Stimulated activated CD4-positive, alpha-beta T cell treated with anti-CD3 and anti-CD28 coated beads, Interleukin-15, amount 100 ng/mL, for 24 hours (primary cell): ENCODE measurements at places on chromosomes 4 and X.

DNA sequence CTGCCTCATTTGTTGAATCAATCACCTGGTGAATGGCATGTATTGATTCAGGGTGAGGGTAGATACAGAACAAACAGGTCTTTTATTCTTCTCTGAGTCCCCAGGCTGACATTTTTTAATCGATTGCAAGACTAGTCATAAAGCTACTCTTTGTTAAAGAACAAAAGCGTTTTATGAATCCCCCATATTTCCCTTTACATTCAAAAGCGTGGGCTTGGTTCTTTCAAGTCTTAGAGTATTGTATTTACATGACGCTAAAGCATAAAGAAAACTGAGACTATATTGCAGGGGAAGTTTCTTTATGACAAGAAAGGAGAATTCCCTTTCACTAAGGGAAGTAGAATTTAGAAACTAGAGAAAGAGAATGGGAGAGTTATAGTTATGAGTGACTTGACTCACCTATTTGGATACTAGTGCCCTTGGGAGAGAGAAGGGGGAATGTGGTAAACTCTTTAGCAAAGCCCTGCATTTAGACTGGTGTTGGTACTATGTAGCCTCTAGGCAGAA lies 69.3 kb upstream of the PDE5A start:
- DNase-seq = no peak

DNA sequence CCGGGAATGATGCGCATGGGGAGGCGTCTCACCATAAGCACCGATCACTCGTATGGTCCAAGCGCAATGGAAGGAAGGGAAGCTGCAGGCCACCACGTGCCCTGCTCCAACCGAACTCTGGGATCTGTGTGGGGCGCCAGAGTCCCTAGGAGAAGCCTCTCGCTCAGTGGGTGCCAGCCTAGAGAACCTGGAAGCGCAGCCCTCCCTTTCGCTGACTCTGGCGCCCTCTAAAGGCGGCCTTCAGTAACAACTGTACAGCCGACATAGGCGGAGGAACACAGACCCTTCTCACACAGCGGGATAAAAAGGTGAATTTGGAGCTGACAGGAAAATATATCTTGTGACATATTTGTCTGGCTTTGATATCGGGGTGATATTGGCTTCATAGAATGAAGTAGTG lies 76.0 kb downstream of the INTS6L start:
- DNase-seq = peak; percentile 65

DNA sequence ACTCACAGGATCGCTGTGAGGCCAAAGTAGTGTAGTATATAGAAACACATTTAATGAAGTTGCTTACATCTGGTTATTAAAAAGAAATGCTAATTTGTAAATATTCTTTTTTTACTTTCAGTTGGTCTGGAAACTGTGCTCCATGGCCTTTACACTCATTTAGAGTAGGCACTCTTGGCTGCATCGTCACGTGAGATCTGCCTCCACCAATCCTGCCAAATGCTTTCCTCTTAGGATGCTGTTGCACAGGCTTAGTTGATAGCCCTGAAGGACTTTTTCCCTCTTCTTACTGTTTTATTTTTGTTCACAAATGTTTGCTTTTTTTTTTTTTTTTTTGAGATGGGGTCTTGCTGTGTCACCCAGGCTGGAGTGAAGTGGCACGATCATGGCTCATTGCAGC lies 6.3 kb downstream of the CPE start:
- no peak for DNase-seq

DNA sequence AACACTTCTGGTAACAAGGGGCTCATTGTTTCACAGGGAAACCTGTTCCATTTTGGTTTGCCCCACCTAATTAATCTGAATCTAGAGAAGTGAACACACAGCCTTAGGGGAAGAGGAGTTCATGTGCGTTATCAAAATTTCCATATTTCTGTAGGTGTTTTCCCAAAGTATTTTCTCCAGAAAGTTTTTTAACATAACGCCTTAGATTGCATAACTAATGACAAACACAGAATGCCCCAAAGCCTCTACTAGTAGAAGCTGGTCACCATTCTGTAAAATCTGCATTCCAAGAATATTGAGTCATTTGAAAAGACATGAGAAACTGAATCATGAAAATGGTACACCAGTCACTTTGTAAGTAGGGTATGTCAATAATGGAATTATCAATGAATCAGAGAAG lies 41.1 kb downstream of the IL13RA2 start:
- no peak for DNase-seq

DNA sequence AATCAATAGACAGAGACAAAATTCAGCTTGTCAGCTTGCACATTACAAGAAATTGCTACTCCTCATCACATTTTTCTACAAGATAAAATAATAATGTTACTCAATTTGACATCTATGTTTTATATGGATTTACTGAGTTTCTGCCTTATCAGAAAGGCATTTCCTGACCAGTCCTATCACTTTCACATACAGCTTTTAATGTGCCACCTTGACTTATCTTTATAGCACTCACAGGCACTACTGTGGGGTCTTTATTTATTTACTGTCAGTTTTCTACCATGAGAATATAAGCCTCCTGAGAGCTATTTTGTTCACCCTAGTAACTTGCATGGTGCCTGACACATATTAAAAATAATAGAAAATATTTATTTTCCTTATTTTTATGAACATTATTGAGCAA lies 6.0 kb downstream of the NDST4 start:
- DNase-seq = no peak

- no peak for DNase-seq
These were observed 110.2 kb upstream of the C1GALT1C1 start for GRCh38 chrX:120740072-120740471.

DNA sequence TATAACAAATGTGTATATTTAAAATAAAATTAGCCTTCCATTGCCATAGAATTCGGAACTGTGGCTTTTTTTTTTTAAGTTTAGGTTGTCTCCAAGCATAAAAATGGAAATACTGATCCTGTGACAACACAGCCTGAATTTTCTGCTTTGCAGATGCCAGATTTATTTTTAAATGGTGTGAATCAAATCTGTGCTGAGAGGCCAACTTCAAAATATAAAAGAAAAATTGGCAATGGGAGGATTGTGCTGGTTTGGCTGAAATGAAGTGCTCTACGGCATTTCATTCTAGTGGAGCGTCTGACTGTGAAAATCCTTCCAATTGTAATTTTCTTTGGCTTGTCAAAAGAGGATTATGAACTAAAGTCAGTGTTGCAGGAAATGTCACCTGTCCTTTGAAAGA lies 580.3 kb upstream of the ZFP42 start:
- DNase-seq = no peak

GRCh38 chr4:38683276-38683675 lies 19.3 kb downstream of the KLF3 start:
- DNase-seq = no peak

DNA sequence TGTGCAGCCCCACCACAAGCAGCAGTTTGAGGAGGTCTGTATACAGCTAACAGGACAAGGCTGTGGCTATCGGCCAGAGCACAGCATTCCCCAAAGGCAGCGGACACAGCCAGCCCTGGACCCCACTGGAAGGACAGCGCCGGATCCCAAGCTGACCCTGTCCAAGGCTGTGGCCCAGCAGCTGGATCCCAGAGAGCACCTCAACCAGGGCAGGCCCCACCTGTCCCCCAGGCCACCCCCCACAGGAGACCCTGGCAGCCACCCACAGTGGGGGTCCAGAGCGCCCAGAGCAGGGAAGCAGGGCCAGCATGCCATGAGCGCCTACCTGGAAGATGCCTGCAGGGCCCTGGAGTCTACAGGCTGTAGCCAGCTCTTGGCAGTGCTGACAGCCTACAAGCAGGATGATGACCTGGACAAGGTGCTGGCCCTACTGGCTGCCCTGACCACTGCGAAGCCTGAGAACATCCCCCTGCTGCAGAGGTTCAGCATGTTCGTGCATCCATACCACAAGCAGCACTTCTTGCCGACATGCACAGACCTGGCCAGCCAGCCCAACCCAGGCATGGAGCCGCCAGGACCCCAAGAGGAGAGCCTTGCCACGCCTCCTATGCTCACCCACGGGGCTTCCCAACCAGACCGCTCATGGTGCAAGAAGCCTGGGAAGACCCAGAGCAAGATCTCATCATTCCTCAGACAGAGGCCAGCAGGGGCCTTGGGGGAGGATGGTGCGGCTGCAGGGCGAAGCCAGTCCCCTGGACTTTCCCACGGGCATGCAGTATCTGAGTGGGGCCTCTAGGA lies 62.0 kb downstream of the ALPK1 start:
- DNase-seq = no peak

DNA sequence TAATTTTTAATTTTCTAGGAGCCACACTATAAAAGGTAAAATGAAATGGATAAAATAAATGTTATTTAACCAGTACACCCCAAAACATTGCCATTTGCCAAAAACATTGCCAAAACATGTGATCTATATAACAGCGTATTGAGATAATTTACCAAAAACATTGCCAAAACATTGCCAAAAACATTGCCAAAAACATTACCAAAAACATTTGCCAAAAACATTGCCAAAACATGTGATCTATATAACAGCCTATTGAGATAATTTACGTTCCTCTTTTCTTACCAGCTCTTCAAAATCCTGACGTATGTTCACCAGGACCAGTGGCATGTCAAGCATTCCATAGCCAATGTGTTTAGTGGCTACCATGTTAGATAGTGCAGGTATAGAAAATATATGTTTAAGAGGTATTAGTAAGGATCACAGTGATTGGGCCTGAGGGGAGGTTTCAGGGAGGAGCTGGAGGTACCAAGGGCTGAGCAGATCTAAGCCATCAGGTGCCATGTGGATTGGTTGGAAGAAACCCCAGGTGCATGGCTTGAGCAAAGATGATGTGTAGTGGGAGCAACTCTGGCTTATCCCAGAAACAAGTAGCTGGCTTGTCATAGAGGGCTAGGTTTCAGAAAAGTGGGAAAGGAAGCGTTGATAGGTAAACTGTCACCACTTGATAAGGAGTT lies 42.6 kb downstream of the RAPGEF2 start:
- no peak for DNase-seq

DNA sequence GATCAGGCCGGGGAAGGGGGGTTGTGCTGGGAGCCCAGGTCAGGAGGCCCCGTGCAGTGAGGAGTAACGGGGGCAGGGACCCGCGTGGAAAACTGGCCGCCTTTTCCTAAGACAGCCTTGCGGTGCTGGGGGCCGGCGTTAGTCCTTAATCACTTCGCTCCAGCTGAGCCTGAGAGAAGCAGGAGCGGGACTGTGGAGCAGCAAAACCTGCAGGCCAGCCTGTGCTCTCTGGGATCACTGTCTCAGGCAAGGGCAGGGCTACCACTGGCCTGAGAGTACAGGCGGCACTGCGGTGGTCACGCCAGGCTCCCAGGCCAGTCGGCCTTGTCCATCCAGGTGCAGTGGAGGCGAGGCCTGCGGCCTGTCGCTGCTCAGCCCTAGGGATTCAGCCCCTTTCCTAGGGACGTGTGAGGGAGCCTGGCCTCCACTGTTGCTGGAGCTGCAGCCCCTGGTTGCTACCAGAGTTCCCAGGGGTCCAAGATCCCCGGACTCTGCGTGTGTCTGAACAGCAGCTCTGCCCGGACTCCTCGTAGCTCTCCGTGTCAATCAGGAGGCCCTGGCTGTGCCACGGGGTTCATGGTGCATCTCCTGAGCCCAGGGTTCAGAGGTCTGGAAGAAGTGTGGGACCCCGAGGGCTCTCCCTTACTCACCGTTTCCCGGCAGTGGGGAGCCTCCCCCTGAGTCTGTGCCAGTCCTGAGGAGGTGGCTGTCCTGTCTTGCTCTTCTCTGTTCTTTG lies 2141.7 kb upstream of the TENM3 start:
- DNase-seq = no peak

DNA sequence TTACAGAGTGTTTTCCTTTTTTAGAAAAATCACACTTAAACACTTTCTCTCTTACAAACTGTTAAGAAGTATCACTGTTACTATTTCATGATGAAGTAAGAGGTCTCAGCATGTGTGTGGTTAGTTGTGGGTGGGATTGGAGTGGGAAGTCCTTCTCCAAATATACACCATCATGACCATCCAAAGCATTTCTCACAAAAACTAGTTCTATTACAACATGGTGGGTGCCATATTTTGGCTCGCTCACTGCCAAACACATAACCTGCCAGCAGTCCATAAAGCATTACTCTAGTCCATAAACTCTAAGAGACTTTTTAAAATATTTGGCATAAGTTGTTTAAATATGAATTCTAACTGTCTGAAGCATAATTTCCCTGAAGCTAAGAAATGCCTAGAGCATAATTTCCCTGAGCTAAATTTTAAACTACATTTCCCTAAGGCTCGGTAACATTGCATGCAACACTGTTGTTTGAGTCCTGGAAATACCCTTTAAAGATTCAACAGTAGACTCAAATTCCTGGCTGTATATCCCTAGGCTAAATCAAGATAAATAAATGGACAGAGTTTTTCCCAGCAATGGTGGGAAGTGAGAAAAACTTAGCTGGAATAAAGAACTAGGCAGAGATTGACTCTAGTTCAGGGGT lies 415.0 kb upstream of the INTU start:
- DNase-seq = no peak

DNA sequence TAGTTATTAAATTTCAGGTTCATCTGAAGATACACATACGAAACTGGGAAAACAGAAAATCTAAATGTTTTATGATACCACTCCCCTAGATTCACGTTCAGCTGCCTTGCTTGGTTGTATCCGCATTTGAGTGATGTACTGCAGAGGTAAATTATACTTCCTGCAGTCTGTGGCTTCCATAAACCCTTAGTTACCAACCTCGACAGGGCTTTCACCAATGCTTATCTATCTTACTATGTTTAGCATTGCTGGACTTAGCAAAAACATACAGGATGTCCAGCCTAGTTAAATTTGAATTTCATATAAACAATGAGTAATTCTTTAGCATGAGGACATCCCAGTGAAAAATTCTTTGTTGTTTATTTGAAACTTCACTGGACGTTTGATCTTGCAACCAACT lies 108.8 kb downstream of the TMA16 start:
- no peak for DNase-seq

DNA sequence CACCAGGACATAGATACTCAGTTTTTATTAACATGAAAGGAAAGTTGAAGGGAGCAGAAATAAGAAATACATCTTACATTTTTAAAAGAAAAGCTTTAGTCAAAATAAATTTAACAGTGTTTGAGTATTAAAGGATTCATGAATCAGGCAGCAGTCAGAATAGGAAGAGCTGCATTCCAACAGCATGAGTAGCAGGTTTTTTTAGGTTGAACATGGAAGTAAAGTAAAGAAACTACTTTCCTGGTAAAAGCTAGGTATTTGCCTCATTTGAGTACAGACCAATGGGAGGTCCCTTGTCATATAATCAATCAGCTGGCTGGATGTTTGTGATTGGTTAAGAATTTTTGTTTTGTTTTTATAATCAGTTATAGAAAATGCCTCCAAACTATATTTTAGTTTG lies 645.9 kb upstream of the INTU start:
- no peak for DNase-seq

GRCh38 chr4:96407225-96407624 lies 567.3 kb downstream of the PDHA2 start:
- no peak for DNase-seq

GRCh38 chr4:69697536-69698242 lies 44.6 kb upstream of the UGT2A1 start:
- no peak for DNase-seq

GRCh38 chr4:86934147-86934770 lies 552 bp upstream of the AFF1 start:
- DNase-seq = peak; percentile 6

- DNase-seq = no peak
These were observed 142.1 kb downstream of the DCTD start for GRCh38 chr4:182775075-182775474.
